ENCODE measurements at places on chromosomes 2 and 18.

DNA sequence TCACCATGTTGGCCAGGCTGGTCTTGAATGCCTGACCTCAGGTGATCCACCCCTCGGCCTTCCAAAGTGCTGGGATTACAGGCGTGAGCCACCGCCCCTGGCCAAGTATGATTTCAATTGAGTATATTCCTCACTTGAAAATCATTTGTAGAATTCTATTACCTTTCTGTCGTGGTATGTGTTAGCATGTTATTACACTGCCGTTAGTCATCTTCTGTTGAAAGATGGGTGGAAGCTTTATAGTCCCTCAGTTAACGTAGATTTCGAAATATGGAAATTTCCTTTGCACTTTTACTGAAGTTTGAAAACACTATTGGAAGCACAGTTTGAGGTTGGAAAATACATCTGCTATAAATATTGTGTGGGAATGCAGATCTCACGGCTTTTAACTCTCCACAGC, 14.7 kb downstream of the NIFK start:
- peak; percentile 91 for DNase-seq

GRCh38 chr2:222568865-222569264, 87.0 kb downstream of the FARSB start:
- DNase-seq, result peak; percentile 90

DNA sequence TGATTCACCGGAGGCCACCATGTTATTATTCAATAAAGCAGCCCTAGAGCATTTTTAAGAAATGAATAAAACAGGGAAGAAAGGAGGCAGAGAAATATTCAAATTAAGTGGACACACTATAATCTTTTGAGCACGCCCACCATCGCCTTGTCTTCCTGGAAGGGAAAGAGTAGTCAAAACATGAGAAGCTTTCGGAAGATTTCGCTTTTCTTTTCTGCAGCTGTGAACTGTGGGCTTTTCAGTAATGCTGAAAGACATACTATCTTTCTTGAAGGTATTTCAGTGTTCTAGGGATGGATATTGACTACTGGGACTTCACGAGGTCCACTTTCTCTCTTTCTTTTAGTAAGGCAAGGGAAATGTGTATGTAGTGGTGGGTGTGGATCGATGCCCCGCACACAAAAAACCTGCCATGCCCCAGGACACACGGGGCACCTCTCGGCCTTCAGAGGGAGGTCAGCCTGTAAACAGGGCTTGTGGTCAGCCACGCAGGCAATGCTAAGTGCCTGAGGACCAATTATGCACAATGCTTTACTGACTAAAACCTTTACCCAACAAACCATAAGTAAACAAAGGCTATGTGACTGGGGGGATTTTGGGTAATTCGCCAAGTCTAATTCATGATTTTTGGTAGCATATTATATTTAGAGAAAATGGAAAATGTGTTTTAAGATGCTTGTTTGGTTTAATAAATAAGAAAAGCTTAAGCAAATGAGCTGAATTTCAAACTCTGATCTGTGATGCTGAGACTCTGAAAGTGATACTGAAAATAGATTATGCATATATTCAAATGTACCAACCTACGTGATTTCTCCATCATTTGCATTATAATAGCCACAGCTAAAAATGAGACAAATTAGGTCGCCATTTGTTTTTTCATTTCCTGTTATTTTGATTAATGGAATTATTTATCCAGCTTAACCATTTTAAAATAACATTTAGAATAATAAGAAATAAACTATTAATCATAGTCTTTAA, 130.5 kb downstream of the ZNF516 start:
- DNase-seq, result no peak

- DNase-seq, result peak; percentile 19
Observed at GRCh38 chr2:113677330-113677729, 50.3 kb downstream of the RABL2A start.

DNA sequence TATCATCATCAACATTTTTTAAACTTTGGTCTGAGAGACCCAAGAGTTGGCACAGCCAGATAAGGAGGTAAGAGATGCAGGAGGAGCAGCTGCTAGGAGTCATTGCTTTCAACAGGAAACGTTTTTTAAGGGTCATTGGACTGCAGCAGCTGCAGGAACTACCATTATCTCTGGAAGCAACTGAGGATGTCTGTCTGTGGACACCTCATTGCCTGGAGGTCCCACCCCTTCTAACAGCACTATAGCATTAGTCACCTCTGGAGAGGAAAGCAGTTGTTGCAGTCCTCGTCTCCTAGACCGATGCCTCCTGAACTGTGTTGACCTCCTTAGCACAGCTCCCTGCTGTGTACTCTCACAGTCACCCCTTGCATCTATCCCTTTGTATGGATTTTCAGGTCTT, 21.5 kb upstream of the FSHR start:
- no peak for DNase-seq

DNA sequence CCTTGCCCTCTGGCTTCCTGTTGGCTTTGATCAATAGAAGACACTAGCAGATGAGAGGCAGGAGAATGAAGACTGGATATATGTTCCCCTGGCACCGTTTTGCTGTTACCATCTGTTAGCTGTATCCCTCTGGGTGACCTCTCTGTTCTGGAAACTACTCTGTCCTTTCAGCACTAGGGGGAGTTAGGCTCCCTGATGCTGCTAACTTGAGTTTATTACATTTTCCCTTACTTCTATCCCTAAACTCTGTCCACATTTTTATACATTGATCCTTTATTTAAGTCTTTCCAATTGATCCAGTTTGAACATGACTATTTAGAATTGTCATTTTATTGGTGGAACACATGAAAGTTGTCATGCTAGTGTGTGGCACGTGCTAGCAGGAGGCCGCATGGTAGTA, 1014.3 kb upstream of the CDH2 start:
- peak; percentile 56 for DNase-seq

DNA sequence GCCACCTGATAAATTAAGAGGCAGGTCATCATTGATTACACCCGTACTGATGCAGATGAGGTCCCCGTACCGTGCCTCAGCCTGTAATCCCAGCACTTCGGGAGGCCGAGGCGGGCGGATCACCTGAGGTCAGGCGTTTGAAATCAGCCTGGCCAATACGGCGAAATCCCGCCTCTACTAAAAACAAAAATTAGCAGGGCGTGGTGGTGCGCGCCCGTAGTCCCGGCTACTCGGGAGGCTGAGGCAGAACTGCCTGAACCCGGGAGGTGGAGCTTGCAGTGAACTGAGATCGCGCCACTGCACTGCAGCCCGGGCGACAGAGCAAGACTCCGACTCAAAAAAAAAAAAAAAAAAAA, 683 bp upstream of the ENOSF1 start:
- DNase-seq, result no peak

GRCh38 chr2:157903151-157903550, 27.0 kb upstream of the ACVR1 start:
- no peak for DNase-seq

GRCh38 chr18:8732442-8733360, 27.3 kb downstream of the MTCL1 start:
- no peak for DNase-seq

- DNase-seq, result no peak
Observed at GRCh38 chr2:241942416-241943208, 73.1 kb downstream of the RTP5 start.

DNA sequence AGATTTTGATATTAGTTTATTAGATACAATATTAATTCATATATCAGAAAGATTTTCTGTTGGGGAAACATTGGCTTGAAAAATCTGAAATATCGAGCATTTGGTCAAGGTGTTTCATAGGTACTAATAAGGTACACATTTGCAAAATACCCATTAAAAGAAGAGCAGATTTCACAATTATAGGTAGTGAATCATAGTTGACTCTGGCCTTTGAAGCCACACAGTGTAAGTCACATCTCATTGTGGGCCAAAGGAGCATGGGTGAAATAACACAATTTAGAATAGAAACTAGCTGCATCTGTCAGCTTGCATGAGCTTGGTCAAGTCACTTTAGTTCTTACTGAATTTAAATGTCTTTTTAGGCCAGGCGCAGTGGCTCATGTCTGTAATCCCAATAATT, 4.9 kb downstream of the KDM3A start:
- DNase-seq, result peak; percentile 27

DNA sequence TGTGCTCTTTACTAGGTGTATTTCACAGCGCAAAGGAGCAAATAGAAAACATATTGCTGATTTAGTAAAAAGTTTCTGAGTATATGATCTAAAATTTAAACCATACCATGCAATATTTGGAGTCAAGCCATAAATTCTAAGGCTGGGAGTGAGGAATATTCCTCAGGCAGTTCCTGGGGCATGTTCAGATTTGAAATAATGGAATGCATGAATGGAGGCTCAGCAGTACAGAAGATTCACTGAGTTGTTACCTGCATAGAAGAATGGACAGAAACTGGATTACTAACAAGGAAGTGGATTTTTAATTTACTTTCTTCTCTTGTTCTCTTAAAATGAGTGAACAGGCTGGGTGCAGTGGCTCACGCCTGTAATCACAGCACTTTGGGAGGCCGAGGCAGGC, 441.0 kb upstream of the MAP2 start:
- no peak for DNase-seq

DNA sequence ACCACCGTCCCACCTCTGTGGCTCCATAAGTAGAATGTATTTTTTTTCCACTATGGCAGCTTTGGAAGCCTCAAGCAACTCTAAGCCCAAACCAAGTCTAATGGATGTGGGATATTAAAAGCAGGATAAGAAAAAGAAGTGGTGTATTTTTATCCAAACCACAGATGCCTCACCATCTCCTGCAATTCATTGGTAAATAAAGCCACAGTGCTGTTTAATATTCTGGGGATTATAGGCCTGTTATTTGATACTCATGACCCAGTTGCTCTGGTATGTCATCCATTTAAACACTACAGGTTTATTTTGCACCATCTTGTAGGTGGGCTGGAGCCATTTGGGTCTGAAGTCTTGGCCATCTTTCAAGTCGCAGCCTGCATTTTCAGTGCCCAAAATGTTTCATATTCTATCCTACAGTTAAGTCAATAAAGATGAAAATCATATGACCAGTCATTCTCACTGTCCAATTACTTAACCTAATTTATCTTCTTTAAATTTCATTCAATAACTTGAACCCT, 279.5 kb upstream of the EPHA4 start:
- no peak for DNase-seq

- no peak for DNase-seq
Observed at GRCh38 chr18:2897448-2898185, 50.8 kb downstream of the EMILIN2 start.

GRCh38 chr2:146853741-146854444, 990.9 kb upstream of the ACVR2A start:
- DNase-seq, result peak; percentile 64

- no peak for DNase-seq
Observed at GRCh38 chr18:75124991-75125381, 84.0 kb downstream of the PTGR3 start.

DNA sequence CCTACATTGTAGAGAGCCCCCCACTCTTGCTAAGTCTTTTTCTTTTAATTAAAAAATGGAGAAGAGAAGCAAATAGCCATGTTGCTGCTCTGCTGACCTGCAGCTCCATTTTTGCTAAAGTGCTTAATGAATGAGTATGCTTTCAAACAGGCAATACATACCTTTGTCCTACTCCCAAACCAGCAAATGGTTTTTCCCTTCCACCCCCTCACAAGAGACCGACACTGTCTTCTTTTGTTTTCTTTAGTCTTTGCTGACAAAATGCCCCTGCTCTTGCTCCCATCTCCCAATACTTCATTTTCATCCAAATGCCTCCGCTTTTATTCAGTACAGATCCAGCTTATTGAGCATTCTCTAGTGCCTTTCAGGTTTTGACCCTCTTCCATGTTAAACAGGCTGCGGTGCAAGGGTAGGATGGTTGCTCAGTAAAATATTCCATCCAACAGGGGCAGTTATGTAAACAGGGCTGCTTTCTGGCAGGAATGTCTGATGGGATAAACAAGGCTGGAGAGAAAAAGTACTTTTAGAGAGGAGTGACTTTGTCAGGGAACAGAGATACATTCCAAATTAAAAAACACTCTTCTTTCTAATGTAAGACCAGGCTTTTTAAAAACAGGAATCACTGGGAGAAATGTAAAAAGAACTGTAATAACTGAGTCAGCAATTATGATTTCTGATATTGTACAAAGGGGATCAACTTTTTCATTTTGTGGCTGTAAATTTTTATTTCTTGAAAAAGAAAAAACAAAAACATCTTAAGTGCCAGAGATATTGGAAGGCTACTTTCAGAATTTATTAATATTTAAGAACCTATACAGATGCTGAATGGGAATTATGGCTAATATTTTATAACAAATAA, 136.8 kb downstream of the MEP1B start:
- peak; percentile 33 for DNase-seq

DNA sequence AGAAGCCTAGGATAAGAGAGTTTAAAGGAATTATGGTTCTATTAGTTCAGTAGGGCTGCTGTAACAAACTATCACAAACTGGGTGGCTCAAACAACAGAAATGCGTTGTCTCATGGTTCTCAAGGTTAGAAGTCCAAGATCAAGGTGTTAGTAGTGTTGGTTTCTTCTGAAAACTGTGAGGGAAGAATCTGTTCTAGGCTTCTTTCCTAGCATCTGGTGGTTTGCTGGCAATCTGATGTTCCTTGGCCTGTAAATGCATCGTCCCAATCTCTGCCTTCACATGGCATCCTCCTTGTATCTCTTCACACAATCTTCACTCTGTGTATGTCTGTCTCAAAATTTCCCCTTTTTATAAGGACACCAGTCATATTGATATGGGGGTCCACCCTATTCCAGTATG, 76.3 kb downstream of the MDH1 start:
- DNase-seq, result no peak

DNA sequence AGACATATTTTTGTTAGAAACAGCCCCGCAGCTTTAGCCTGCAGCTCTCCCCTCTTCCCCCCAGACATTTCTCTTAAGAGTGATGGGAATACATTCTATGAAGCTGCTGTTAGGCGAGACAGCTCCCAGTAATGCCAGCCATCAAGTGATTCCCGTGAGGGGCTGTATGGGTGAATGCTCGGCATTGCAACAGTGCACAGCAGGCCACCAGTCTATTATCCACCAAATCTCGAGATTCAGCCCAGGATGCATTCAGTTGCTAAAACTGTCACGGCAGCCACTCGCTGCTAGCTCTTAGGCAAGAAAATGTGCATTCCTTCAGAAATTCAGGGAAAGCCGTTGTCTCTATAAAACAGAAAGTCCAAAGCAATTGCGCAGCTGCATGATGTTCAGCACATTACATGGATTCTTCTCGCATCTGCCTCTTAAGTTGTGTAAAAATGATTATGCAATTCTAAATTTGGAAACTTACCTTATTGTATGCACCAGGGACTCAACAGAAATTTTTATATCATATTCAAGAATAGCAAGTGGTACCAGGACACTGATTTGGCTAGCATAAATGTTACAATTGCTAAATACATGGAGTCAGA, 211.3 kb upstream of the ARL4C start:
- DNase-seq, result no peak

DNA sequence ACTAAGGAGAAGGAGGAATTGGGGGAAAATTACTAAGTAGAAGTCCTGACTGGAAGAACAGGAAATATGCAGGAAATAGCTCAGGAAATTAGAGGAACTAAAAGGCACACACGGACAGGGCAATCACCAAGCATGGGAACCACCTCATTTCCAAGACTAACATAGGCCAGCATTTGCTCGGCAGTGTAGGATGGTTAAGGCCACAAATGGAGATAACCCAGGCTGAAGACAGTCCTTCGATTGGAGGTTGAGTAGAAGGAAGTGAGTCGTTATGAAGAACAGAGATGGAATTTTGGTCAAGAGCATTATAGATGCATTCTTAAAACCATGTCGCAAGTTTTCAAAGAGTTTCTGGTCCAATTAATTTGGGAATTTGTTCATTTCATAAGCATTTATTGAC, 401.4 kb downstream of the ALK start:
- peak; percentile 61 for DNase-seq
